ENCODE measurements at places on chromosomes 3 and 15. TPM values are rescaled to one million over a fixed set of nuclear protein-coding genes. Genes with fewer than 3 reads are reported as not detected.
A peak's percentile ranks its signal among the peaks of the same experiment; 100 is the strongest.

Gene FANCD2
- polyA plus RNA-seq = 5.6 TPM

Gene NOX5
- polyA plus RNA-seq = 0.86 TPM

- DNase-seq = no peak
Observed at GRCh38 chr3:101123081-101123480, 129.9 kb upstream of the ABI3BP start.

GRCh38 chr15:57333487-57333886, 42.8 kb upstream of the CGNL1 start:
- DNase-seq = no peak

Gene GNB4
- polyA plus RNA-seq = 50.6 TPM

- no peak for DNase-seq
Observed at GRCh38 chr3:194439881-194440550, 41.0 kb upstream of the GP5 start.

- DNase-seq = no peak
Observed at GRCh38 chr3:27720899-27721716, 1.0 kb downstream of the EOMES start.

Gene C2CD4A
- polyA plus RNA-seq = not detected

Gene RASGRF1
- 0.07 TPM for polyA plus RNA-seq

DNA sequence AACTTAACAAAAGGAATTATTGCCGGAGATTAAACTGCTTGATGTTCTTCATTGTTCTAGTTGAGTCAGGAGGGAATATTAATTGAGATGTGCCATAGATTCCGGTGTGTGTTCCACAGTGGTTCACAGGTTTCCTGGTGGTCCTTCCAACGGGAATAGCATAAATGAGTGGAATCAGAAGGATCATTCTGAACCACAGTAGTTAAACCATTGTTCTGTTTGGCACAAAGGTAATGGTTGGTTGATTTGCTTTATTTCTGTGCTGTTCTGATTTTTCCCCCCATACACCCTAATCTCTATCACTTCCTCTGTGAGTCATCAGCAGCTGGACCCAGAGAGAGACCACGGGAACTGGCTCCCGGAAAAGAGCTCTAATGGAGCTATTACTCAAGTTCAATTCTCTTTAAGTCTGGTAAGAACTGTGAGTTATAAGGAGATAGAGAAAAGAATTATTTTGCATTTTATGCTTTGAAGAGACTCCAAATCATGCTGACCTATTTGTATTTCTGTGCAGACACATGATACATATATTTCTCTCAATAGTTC, 627.2 kb downstream of the ZIC1 start:
- no peak for DNase-seq

Gene LTF
- not detected for polyA plus RNA-seq

DNA sequence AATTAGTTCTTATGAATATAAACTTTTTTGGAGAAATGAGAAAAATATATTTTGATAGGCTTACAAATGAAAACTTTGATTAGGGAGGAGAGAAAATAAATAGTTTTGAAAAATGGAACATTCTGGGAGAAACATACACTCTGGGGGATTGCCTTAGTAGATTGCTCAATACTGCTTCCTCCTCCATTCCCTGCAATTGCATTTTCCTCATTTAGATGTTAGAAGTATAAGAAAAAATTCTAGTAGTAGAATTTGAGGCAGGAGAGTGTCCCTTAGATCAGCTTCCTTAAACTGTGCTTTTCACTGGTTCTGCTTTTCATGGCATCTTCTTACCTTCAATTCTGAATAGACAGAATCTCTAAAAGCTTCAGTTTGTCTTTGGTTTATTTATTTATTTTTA, 46.2 kb upstream of the CTDSPL2 start:
- DNase-seq = no peak

DNA sequence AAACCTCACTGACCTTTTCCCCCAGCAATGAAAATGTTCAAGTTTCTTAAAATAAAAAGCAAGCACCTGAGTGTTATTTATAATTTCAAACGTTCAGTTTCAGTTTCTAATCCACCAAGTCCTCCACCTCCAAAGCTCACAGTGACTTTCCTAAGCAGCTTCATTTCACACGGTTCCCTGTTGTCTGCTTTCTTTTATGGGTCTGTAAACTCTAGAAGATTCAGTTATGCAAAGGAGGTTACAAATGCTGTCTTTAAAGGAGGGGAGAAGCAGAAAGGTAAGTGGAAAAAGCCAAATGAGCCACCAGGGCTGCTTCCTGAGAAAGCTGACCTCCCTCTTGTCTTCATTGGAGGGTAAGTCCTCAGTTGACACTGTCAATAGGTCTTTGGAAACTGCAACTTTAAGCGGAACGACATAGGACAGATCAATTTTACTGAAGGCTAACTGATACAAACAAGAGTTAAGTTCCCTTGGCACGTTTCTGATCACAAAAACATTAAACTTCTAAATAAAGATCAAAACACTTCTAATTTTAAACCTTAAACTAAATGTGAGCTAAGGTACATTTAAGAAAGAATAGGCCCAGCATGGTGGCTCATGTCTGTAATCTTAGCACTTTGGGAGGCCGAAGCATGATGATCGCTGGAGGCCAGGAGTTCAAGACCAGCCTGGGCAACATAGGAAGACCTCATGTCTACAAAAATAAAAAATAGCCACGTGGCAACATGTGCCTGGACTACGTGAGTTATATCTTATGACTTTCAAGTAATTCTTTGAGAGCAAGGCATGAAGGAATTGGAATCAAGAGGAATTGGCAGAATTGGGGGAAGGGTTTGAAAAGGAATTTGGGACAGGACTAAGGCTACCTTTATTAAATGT, 151.9 kb upstream of the UBE2E1 start:
- no peak for DNase-seq

GRCh38 chr3:119343719-119344118, 49.5 kb downstream of the ARHGAP31 start:
- no peak for DNase-seq

Gene OSBPL10
- polyA plus RNA-seq = 11.2 TPM

GRCh38 chr15:94398001-94398400, 166.6 kb downstream of the MCTP2 start:
- no peak for DNase-seq

GRCh38 chr3:159978353-159978752, 10.3 kb upstream of the IL12A start:
- no peak for DNase-seq

GRCh38 chr15:93716615-93717231, 514.6 kb upstream of the MCTP2 start:
- no peak for DNase-seq

DNA sequence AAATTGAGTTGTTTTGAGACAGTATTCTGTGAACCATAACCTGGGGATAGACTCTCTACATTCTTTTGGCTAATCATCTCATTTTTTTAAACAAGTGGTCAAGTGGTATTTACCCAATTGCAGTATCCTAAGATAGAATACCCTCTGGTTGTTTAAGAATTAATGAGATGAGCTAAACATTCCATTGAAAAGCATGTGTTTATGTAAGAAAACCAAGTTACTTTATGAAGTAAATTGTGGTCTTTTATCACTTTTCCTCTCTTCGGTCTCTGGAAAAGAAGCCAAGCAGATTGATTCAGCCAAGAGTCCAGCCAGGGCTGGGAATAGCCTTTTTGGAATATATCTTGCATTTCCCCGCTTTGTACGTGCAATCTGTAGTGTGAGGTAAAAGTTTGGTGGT, 185.7 kb upstream of the TOPAZ1 start:
- DNase-seq = peak; percentile 47

GRCh38 chr3:114758831-114759699, 388.0 kb downstream of the ZBTB20 start:
- no peak for DNase-seq

- no peak for DNase-seq
Observed at GRCh38 chr3:176933704-176934103, 263.6 kb downstream of the TBL1XR1 start.

- no peak for DNase-seq
Observed at GRCh38 chr3:94709249-94709902, 646.5 kb downstream of the NSUN3 start.

- DNase-seq = no peak
Observed at GRCh38 chr3:12734960-12735359, 24.1 kb downstream of the TMEM40 start.

GRCh38 chr3:50340448-50341329, at the start of gene RASSF1:
RASSF1 (minus strand) TSS chr3:50340836; CDS start chr3:50340805, 31 bp downstream.
- no peak for DNase-seq

GRCh38 chr15:44468709-44469385, 41.4 kb downstream of the CTDSPL2 start:
- peak; percentile 6 for DNase-seq

DNA sequence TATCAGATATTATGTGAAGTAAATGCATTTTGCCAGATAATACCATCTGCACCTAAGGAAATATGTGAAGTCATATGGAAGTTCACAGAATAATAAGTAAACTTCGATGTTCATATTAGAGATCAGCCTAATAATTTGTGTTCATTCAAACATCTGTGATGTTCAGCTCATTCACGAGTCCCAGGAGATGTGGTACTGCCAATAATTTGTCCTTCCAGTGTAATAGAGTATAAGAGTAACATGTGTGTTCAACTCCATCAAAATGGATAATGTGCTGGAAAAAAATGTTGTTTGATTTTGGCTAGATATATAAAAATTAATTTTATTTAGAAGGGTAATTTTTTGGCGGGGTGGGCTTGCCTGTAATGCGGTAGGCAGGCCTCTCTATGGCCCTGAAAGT, 75.4 kb upstream of the ARL6 start:
- DNase-seq = no peak

Gene TRAIP
- polyA plus RNA-seq = 5.8 TPM

Gene C15orf62
- polyA plus RNA-seq = not detected

GRCh38 chr15:60396100-60396499, 1.7 kb downstream of the ANXA2 start:
- no peak for DNase-seq
